ENCODE measurements at places on chromosomes 4 and X.

- DNase-seq = no peak
Observed at GRCh38 chr4:185020293-185020808, 2.1 kb downstream of the HELT start.

- DNase-seq = no peak
Observed at GRCh38 chrX:71540801-71541200, 7.9 kb downstream of the OGT start.

- no peak for DNase-seq
Observed at GRCh38 chrX:53422861-53423306, at the start of gene RIBC1. Gene RIBC1, plus strand, starts transcription at chrX:53422873. Its CDS starts 3,404 bp downstream, at chrX:53426277.

- DNase-seq = no peak
Observed at GRCh38 chr4:5793514-5793913, 82.5 kb downstream of the EVC start.

GRCh38 chr4:109390115-109390768 is 43.4 kb upstream of the SEC24B start:
- DNase-seq = no peak

DNA sequence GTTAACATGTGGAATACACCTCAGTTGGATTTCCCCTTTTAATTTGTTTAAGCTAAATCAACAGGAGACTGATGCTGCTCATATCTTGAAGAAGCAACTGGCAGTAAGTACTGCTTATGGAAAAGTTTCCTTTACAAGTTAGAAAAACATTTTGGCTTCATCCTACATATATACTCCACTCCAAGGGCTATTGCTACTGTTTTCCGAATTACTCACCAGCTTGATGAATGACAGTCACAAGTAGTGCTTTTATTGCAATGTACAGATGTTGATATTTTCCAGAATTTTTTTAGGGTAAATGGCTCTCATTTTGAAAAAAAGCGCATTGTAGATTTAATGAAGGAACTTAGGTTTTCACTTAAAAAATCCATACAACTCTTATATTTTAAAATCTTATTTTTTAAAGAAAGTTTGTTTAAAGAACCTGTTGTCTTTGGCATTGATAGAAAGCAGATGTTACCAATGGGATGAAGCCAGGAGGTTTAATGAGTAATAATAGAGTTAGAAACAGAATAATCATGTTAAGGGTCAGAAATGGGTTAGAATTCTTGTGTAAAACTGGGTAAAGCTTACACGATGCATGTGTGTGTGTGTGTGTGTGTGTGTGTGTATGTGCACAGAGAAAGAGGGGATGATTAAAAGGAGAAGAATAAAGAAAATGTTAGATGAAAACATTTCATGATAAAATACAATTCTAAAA is 272.9 kb downstream of the CFAP299 start:
- DNase-seq = no peak

- DNase-seq = no peak
Observed at GRCh38 chr4:107747748-107748486, 27.9 kb upstream of the PAPSS1 start.

DNA sequence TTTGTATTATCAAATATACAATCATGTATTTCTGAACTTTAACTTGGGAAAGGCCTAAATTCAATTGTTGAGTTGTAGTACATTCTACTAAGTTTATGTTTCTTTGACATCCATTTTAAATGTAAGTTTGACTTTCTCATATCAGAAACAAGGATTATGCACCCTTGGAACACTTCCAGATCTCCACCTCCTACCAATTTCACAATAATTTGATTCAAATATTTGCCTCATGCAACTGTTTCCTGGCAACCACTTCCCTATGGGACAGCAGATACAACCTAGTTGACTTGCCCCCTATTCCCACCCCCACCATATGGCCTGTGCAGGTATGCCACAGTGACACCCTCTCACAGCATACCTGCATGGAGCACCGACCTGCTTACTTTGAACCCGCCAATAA is 506.4 kb upstream of the PABPC4L start:
- DNase-seq = no peak

- no peak for DNase-seq
Observed at GRCh38 chr4:13329963-13330362, 154.2 kb downstream of the RAB28 start.

- no peak for DNase-seq
Observed at GRCh38 chrX:10902001-10902400, 209.1 kb upstream of the HCCS start.

DNA sequence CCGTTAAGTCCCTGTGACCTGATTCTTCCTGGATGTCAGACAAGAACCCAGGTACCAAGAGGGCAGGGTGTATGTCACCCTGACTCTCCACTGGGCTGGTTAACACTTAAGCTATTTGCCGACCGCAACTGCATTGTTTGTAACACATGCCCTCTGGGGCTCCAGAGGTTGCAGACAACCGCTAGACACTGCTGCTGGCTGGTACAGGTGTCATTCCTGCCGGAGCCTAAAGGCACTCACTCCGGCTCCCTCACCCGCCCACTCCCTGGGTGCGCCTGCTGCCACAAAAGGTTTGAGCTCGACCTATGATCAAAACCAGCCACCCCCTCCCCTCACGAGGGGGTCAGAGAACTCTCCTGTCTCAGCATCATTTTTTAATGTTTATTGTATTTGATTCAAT is 208.2 kb downstream of the FAT4 start:
- no peak for DNase-seq
